Stimulated activated CD4-positive, alpha-beta T cell treated with anti-CD3 and anti-CD28 coated beads, Interleukin-1b, Interleukin-23, amount 100 ng/mL, for 4 hours (primary cell): ENCODE measurements at places on chromosomes 13 and 19.

- DNase-seq = no peak
Observed at GRCh38 chr19:29273000-29273640, 60.2 kb upstream of the UQCRFS1 start.

- no peak for DNase-seq
Observed at GRCh38 chr13:85255978-85256377, 543.2 kb downstream of the SLITRK6 start.

- DNase-seq = no peak
Observed at GRCh38 chr13:20142023-20142926, 18.6 kb downstream of the GJA3 start.

DNA sequence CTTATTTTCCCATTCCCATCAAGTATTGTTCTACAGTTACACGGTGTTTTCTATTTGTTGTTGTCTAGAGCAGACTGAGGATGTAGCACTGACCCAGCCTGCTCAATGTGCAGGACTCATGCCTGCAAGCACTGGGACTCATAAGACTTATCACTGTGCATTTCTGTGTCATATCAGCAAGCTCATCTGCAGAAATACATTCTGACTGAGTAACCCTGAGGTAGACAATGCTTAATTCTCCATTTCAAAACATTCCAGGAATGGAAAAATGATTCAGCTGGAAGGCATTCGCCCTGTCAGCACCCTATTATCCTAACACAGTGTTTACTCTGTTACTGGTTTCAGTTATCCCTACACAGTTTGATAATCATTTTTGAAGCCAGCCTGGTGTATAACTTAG is 2506.4 kb downstream of the PCDH9 start:
- DNase-seq = no peak

- DNase-seq = no peak
Observed at GRCh38 chr13:80339912-80340650, 845 bp downstream of the SPRY2 start.

- DNase-seq = no peak
Observed at GRCh38 chr13:104414181-104414580, 1348.0 kb upstream of the SLC10A2 start.
